ENCODE measurements at places on chromosomes 6 and 20. TPM values are rescaled to one million over a fixed set of nuclear protein-coding genes. Genes with fewer than 3 reads are reported as not detected.

GRCh38 chr6:155510879-155511278 lies 55.2 kb upstream of the NOX3 start:
- no peaks in the 10 kb centered on the region for H3K4me1 ChIP-seq
- H3K4me3 ChIP-seq, result no peak overlapping the region
- no peak for DNase-seq

GRCh38 chr20:48603116-48603818 lies 224.5 kb downstream of the PREX1 start:
- H3K27ac ChIP-seq, result no peak overlapping the region
- no peaks in the 10 kb centered on the region for H3K36me3 ChIP-seq
- no peak overlapping the region for H3K4me3 ChIP-seq
- DNase-seq, result peak; percentile 8
- no peaks in the 10 kb centered on the region for H3K27me3 ChIP-seq
- H3K4me1 ChIP-seq, result no peaks in the 10 kb centered on the region

DNA sequence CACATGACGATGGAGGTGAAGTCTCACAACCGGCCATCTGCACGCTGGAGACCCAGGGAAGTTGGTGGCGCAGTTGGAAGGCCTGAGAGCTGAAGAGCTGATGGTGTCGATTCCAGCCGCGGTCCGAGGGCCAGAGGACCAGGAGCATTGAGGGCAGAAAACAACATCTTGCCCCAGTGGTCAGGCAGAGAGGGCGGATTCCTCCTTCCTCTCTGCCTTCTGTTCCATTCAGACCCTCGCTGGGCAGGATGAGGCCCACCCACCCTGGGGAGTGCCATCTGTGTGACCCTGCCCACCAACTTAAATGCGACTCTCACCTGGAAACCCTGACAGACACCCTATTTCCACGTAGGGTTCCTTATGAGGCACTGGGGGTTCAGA lies 120.7 kb upstream of the PMEPA1 start:
- H3K4me1 ChIP-seq, result peaks cover 2% of the 10 kb centered on the region
- no peak for DNase-seq
- no peak overlapping the region for H3K27ac ChIP-seq
- H3K27me3 ChIP-seq, result no peaks in the 10 kb centered on the region

DAAM2 gene
- 20.6 TPM for total RNA-seq

FAM83D gene
- total RNA-seq, result 0.41 TPM

PNLDC1 gene
- total RNA-seq, result 0.51 TPM

Data from ovary (tissue), 10 donors.